ENCODE measurements at places on chromosomes 6 and 20.

DNA sequence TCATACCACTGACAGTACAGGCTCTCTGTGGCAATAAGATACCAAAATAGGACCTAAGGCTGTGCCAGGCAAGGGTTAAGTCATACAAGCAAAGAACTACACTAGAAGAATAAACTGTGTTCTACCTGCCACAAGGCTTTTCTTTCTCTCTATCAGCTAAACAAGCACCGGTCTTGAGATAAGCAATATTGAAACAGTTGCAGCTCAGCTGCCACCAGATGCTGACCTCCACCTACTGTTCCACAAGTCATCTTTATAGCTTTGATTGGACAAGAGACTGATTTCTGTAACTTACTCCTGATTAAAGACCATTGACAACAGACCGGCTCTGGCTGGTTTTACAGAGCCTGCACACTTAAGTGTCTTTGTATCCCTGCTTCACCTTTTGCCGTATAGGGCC lies 24.1 kb downstream of the SCP2D1 start:
- no peak for DNase-seq

- no peak for DNase-seq
Observed at GRCh38 chr6:138512609-138513008, 13.3 kb upstream of the NHSL1 start.

DNA sequence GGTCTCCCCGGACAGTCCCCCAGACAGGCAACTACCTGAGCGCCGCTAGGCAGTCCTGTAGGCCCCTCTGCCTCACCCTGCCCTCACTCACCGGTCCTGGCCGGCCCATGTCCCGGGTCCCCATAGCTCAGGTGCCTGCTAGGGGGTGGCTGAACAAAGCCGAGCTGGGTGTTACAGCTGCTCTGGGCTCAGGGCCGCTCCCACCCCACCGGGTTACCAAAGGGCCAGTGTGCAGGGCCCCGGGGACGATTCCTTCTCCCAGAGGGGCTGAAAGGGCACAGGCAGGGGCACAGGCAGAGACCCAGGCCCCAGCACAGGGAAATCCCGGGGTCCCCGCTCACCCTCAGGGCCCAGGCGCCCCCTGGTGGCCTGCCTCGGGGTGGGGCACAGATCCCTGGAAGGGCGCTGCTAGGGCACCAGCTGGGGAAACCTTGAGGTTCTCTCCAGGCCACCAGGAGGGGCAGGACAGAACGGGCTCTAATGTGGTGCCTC lies 118.4 kb downstream of the GRM4 start:
- DNase-seq, result peak; percentile 57

DNA sequence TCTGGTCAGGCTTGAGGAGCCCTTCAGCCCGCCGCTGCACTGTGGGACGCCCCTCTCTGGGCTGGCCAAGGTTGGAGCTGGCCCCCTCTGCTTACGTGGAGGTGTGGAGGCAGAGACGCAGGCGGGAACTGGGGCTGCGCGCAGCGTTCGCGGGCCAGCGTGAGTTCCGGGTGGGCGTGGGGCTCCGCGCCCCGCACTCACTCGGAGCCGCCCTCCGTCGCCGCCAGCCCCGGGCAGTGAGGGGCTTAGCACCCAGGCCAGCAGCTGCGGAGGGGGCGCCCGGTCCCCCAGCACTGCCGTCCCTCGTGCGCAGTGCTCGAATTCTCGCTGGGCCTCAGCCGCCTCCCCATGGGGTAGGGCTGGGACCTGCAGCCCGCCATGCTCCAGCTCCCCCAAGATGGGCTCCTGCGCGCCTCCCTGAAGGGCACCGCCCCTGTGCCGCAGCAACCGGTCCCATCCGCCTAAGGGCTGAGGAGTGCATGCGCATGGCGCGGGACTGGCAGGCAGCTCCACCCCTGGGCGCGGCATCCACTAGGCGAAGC lies 695.9 kb downstream of the EPHA7 start:
- DNase-seq, result no peak

DNA sequence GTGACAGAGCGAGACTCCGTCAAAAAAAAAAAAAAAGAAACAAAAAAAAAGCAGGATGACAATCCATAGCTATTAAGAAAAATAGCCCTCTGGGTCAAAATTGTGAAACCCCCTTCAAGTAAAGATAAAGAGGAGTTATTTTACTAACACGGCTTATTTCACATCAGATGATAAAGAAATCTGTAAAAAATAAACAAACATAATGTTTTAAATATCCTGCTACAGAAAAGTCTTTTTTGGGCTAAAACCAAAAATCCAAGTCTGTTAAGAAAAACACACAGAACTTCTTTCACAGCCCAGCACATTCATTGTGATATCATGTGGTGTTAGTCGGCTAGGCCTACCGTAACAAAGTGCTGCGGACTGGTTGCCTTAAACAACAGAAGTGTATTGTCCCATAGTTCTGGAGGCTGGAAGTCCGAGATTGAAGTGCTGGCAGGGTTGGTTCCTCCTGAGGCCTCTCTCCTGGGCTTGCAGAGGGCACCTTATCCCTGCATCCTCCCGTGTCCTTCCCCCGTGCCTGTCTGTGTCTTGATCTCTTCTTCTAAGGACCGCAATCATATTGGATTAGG lies 239.2 kb upstream of the TAB2 start:
- DNase-seq, result no peak

DNA sequence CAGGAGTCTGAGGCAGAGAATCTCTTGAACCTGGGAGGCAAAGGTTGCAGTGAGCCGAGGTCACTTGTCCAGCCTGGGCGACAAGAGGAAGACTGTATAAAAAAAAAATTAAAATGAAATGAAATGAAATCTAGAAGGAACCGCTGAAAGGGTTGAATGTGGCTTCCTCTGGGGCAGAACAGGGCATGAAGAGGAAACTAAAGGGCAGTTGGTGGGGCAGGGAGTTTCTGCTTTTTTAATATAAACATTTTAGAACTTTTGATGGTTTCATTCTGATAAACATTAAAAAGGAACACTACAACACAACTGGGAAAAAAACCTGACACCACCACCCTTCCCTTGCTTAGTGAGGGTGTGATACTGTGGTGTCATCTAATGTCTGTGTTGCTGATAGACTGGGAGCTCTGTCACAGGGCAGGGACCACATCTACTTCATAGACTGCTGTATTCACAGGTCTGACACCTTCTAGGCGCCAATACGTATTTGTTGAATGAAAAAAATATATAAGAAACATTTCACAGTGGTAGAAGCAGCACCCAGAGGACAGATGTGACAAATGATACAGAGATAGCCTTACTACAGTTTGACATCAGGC lies 128.9 kb downstream of the ADAT2 start:
- no peak for DNase-seq

DNA sequence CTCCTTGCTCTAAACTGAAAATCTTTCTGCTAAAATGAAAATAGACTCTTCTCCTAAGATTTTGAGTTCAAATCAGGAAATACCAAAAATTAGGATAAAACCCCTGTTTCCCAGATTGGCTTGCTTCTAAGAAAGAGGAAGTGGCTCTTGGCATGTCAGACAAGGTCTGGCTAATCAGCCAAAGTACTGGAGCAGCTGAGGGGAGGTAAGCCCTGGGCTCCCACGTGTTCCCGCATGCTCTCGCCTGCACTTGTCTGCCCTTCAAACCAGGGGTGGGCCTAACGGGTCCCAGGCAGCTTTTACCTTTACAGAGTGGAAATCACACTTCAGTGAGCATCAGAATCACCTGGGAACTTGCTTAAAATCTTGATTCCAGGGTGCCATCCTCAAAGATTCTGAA lies 43.2 kb upstream of the GABRR1 start:
- DNase-seq, result no peak

- no peak for DNase-seq
Observed at GRCh38 chr20:17834804-17835203, 133.8 kb downstream of the SNX5 start.

DNA sequence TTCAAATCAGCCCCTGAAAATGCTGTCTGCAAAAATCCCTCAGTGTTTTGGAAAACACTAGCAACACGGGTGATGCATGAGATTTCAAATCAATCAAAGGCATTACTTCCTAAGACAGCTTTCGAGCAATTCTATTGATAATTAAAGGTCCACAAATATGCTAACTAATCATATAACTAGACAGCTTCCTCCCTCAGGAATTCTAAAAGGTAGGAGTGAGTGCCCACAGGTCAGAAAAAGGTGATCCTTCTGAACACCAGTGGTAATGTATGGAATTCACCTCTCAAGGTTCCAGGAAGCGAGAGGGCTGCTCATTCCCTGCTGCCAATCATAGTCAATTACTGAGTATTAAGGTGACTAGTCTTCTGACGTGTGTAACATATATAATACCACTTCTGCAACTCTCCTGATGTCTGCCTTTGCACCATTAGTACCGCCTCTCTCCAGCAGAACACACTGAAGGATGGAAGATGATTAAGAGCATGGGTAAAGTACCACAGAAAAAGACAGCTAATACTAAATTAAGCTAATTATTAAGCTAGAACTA lies 16.4 kb downstream of the MAN1A1 start:
- DNase-seq, result no peak

DNA sequence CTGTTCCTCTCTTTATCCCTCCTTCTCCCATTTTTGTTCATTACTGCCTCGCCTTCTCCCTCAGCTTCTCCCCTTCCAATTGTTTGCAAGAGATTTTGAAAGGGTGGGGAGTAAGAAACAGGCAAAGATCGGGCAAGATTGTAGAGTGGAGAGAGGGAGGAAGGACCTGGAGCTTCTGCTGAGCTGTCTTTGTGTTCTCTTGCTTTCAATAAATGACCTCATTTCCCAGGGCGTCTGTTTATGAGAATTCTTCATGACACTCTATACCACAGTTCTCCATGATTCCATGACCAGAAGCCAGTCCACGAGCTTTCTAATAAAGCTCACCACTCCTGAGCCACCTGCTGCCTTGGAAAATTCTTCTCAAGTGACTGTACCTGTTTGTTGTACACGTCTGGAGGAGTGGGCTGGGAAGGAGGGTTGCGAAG lies 50.0 kb upstream of the PLEKHG1 start:
- no peak for DNase-seq

GRCh38 chr6:39415482-39415881 lies 93.0 kb upstream of the KCNK16 start:
- DNase-seq, result no peak

- no peak for DNase-seq
Observed at GRCh38 chr6:113599444-113599843, 257.7 kb upstream of the MARCKS start.

DNA sequence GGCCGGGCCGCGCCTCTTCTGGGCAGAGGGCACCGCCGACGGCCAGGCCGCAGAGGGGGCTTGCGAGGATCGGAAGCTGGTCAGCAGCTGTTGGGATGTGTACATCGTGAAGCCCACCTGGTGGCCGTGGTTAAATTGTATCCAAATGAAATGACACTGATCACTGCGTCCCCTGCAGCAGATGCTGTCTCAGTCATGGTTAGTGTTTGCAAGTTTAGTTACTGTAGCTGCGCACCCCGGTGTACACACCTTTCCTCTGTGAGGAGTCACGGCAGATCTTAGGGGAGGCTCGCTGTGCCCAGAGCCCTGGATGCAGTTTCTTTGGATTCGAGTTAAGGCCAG lies 653 bp downstream of the NAA20 start:
- no peak for DNase-seq

- no peak for DNase-seq
Observed at GRCh38 chr20:49594931-49595315, 27.0 kb upstream of the PTGIS start.

DNA sequence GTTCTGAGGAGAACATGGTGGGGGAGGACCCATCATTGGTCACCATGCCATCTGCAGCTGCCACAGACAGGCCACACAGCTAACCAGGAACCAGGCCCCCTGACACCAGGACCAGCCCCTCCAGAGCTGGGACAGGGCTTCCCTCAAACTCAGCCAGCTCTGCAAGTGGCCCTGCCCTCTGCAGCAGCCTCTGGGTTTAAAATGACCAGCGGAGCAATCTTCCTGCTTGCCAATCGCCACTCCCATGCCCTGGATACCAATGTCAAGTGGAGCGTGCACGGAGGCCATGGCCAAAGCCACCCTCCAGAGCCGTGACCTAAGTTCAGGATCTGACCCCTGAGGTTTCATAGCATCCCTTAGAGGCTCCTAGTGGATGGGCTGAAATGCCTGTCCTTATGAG lies 199.4 kb downstream of the SYNDIG1 start:
- DNase-seq, result no peak

DNA sequence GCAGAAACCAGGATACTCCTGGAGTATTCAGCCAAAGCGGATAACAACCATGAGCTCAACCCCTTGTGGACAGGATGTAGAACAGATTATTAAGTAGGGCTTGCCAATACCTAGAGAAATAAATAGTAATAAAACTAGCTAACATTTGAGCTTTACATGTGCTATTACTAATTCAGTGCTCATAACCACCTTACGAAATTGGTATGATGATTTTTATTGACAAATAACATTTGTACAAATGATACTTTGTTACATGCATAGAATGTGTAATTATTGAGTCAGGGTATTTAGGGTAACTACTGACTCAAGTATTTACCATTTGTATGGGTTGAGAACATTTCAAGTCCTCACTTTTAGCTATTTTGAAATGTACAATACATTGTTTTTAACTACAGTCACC lies 287.9 kb downstream of the CDC5L start:
- no peak for DNase-seq

GRCh38 chr6:123016431-123017103 lies 20.5 kb downstream of the CLVS2 start:
- no peak for DNase-seq

- no peak for DNase-seq
Observed at GRCh38 chr6:94636780-94637385, 940.5 kb upstream of the MANEA start.

Measured in T-helper 2 cell (primary cell).